Keratinocyte (primary cell): ENCODE measurements at places on chromosomes 3 and 15.

DNA sequence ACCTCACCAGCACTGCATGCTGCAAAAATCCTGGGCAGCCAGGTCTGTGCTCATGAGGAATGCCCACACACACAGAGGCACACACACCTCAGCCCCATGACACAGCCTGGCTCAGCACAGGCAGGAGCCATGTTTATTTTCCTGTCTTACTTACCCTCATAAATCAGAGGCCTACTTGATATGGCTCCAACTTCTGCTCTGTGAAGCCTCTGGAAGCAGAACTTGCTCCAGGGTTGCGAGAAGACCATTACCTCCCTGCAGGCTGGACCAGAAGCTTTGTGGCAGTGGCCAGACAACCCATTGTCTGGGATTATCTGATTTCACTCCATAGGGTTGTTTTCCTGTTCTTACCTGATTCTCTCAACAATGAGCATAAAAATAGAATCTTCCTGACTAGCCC is 43.8 kb upstream of the CMTM8 start:
- DNase-seq, result no peak

DNA sequence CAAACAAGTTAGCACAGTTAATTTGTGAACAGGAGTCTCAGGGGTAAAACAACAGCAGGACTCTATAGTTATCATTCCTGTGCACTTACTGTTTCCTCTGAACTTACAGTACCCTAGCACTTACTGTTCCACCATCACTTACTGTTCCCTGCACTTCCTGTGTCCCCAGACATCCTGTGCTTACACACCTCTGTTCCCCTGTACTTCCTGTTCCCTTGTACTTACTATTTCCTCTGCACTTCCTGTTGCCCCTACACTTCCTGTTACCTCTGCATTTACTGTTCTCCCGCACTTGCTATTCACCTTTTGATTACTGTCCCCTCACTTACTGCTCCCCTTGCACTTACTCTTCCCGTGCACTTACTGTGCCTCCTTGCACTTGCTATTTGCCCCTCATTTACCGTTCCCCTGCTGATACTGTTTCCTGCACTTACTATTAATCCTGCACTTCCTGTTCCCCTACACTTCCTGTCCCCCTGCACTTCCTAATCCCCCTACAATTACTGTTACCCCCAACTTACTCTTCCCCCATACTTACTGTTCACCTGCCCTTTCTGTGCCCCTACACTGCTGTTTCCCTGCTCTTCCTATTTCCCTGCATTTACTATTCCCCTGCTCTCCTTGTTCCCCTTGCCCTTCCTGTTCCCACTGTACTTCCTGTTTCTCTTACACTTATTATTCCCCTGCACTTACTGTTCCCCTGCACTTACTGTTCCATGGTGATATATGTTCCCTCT is 30.3 kb downstream of the TPRA1 start:
- no peak for DNase-seq

- DNase-seq, result no peak
These were observed 19.3 kb upstream of the ZNF148 start for GRCh38 chr3:125394406-125394805.

DNA sequence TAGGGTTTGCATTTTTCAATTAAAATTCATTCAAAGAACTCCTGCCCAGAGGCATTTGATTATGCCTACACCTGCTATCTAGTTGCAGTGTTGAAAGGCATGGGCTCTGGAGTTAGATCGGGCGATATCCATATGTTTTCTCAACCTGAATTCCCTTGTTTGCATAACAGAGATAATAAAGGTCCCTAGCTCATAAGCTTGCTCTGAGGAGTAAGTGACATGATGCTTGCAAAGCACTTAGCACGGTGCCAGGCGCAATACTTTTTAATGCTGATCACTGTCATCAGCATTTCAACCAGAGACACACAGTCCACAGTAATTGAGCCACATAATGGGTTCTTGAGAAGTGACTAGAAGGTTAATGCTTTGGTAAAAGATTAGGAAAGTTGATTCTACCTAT is 106.3 kb upstream of the SAMMSON start:
- no peak for DNase-seq

- no peak for DNase-seq
These were observed 24.1 kb upstream of the OR5K4 start for GRCh38 chr3:98329392-98330124.

- DNase-seq, result no peak
These were observed 348.5 kb downstream of the ERC2 start for GRCh38 chr3:56119575-56120349.

- DNase-seq, result no peak
These were observed at the start of gene CORO2B for GRCh38 chr15:68578980-68579935. Gene CORO2B (plus strand): TSS chr15:68578993. CDS start chr15:68579263, 270 bp downstream.

DNA sequence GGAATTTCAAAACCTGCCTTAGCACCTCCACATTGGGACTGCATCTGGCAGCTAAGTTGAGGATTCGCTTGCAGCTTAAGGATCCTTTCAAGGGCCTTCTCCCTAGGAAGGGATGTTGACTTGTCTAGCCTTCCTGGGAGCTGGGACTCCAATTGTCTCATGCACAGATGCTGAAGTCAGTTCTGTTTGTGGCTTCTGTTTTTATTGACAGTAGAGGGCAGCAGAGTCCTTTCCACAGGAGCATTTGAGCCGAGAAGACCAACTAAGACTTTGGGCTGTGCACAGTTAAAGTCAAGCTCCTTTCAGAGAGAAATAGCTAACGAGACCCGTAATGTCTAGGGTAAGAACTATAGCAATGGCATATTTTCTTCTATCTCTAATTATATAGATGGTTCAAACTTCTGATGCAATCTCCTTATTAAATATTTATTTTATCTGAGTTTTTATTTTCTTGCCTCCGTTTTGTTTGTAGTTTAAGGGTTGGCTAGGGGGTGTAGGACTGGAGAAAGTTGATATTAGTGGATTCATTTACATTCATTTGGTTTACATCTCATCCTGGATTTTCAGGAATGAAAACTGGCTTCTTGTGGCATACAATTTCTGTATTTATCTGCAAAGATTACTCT is 59.7 kb upstream of the KBTBD8 start:
- peak; percentile 23 for DNase-seq

DNA sequence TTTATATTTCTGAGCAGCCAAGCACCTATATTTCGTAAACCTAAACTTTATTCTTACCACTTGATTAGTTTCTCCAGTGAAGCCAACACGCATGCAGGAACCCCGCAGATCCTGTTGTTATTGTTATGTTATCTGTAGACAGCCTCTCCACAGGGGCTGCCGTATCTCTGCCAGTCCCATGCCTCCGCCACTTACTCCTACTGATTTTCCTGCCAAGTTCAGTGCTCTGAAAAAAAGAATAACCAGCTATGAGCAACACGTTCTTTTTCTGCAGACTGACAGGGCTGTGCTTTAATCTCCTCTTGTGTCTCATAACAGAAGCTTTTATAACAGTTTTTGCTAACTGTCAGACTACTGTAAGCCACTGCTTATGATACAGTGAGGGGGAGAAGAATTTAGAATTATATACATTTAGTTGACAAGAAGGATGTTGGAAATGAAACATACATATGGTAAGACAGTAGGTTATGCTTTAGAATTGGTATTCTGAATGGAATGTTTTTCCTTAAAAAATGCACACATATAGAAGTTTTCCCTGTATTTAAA is 347.4 kb downstream of the SI start:
- DNase-seq, result no peak

- no peak for DNase-seq
These were observed 66.3 kb upstream of the AKAP13 start for GRCh38 chr15:85314146-85314545.

DNA sequence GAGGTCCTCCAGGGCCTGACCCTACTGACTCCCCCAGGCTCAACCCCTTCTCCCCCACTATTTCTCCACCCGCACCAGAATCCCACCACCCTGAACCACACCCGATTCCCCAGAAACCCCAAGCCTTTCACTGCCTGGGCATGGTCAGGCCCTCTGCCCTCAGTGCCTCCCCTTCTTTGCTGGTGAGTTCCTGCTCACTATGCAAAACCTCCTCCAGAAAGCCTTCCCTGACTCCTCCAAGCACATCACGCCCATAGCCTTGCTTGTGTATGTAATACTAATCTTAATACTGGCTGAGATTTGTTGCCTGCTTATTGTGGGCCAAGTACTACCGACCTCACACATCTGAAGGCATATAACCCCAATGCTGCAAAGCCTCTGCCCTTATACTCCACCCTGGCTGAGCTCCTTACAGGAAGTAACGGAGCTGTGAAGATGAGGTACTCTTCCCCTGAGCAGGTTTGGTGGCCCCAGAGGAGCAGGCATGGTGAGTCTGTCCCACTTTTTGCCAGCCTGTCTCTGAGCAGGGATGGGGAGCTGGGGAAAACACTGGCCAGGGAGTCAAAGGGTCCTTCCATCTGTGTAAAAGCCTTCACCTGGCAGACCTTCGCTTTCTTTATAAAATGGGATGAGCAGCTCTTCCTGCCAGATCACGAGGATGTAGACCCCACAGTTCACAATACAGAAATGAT is 9.5 kb downstream of the RAB6B start:
- DNase-seq, result no peak

GRCh38 chr3:53243165-53243564 is 12.7 kb downstream of the TKT start:
- no peak for DNase-seq

DNA sequence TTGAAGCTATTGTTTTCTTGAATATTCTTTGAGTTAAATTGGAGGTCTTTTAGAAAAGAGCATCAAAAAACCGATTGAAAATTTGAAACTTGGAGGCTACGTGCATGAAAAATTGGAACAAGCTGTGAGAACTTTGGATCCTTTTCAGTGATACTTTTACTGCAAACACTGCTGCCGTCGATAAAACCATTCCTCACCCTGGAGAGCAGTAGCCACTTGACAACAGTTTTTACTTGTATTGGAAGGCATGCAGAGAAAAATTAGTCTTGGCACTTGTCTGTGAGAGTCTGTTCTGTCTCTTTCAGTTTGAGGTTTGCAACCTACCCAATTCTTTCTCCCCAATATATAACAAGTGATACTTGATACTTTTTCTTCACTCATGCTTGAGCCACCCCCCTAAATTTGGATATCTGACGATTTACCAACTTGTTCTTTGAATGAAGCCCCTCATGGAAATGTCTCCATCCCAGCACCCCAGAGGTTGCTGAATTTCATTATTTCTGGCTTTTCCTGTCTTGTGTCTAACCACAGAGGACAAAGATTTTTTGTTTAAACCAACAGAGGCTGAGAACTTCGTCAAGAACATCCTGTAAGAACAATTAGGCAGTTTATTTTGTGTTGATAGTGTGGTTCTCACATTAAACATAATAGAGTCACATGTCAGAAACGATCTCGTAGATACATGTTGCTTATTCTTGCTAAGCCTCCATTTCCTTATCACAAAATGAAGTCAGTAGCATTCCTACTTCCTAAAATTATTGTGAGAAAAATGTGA is 307.3 kb upstream of the PLSCR5 start:
- DNase-seq, result no peak

DNA sequence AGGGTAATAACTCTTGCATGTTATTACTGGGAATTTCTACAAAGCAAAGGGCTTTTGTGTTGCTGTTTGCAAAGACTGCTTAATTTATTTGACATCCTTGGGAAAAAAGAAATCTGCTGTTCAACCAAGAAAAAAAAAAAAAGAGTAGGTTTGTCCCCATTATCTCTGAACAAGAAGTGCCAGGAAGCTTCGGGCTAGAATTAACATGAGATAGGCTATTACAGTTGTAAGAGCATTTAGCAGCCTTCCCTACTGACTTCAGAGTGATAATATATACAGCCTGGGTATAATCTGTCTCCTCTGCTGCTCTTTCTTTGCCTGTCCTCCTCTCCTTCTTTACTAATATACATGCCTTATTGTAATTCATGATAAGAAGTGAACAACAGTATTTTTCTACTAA is 23.3 kb upstream of the CHMP2B start:
- no peak for DNase-seq

DNA sequence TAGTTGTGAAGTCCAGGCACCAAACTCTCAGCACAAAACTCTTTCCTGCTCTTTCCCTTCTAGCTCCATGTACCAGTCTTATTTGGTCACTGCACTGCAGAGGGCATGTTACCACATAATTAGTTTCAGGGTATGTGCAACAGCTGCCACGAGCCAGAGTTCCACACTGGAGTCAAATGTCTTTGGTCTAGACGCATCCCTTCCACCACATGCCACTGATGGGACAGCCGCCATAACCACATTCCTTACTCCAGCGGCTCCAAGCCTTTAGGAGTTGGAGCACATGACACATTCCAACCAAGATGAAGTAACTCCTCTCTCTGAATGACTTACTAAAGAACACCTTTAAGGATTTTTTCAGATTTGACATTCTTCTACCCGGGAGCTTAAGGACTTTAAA is 153.4 kb downstream of the ERC2 start:
- DNase-seq, result no peak

- no peak for DNase-seq
These were observed 33.4 kb upstream of the SRP14 start for GRCh38 chr15:40072216-40072990.

- DNase-seq, result no peak
These were observed 29.4 kb downstream of the AADAC start for GRCh38 chr3:151843275-151843674.

- no peak for DNase-seq
These were observed 37.7 kb downstream of the ABHD17C start for GRCh38 chr15:80732818-80733217.

DNA sequence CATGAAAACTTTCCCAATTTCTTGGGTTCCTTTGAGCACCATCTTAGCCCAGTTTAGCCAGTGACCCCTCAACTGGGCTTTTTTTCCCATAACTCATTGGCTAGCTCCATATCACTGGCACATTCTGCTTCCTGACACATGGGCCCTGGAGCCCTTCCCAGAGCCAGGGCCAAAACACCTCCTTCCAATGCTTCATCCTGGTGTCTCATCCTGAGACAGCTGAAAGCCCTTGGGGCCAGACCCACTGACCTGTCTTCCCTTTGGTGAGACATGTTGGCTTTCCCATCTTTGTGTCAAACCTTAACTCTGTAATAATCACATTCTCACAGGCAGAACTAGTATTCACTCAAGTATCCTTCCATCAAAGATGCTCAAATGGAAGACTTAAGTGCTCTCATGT is 82.6 kb upstream of the SMAD3 start:
- no peak for DNase-seq

DNA sequence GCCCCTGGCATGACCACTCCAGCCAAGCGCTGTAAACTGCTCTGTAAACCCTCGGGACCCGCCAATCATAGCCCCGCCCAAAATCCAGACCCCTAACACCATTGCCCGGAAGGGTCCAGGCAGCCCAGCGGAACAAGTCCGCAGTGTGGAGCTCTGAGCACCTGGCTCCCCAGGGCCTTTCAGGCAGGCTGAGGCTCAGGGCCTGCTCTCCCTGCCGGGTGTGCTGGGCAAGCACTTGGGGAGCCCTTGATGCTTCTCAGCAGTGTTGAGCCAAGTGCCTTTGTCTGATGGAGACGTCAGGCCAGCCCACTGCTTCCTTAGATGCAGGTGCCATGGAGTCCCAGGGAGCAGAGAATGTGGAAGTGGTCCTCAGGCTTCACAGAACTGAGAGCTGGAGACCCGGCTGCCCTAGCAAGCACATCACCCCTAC is 106.2 kb downstream of the TLE3 start:
- DNase-seq, result no peak
